ENCODE measurements at places on chromosomes 3 and 15. TPM values are rescaled to one million over a fixed set of nuclear protein-coding genes. Genes with fewer than 3 reads are reported as not detected.

DNA sequence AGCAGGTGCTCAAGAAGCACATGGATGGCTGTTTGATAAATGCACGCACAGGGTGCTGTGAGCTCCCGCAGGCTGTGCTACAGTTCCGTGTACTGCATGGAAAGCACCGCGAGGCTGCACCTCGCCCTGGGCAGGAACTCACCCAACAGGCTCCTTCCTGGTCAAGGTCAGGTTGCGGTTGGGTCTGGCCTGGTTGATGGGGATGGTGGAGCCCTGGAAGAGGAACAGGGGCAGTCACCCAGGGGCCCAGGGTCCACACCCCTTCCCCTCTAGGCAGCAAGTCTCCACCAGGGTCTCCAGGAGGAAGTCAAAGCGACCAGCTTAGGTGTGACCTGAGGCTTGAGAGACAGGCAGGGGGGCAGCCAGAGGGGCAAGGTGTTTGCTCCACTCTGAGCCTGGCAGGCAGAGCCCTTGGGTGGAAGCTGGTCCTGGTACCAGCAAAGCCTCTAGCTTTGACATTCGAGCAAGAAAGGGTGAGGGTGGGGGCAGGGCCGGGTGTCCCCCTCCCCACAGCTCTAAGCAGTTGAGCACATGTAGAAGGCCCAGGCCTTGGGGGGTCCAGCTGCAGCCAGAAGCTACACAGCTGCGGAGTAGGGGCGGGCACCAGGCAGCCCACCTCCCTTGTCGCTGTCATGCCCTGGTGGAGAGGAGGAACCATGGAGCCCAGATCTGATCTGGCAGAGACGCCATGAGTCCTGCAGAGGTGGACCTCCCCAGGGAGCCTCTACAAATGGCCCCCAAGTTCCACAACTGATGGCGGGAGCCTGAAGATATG is 46.3 kb upstream of the SLC41A3 start:
- H3K27me3 ChIP-seq: no peaks in the 10 kb centered on the region
- no peak overlapping the region for H3K27ac ChIP-seq
- no peak for DNase-seq
- no peaks in the 10 kb centered on the region for H3K36me3 ChIP-seq

DNA sequence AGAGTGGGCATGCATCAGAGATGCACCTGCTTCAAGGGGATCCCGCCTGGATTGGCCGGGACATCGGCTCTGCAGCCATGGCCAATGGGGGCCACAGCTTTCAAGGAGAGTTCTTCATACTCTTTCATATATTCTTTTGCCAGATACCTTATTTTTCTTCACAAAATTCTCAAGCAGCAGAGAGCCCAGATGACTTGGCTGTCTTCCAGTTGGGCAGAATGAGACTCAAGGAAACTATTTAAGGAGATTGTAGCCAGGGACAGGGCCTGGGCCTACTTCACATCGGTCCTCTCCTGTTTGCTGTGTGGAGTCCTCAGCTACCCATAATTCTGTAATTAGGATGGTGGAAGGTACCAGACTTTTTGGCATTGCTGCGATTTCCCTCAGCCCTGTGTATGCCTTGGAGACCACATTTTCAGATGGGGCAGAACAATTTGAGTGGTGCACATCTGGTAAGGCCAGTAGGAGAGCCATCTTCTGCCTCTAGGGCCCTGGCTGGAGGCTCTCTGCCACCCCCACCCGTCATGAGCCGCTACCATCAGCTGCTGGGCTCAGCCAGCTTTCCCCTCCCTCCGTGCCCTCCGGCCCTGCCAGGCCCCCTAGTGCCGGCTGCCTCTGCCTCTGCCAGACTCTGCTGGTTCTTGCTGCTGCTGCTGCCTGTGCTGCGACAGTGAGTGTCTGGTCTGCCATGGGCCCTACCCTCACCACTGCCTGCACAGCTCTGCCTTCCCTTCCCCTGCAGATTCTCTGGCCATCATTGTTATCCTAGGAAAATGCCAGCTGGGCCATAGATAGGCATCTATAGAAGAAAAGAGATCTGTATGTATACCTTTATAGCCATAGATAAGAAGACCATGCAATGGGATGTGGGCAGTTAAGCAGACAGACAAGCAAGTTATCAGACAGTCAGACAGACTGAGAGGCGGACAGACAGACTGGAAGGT is 6.7 kb downstream of the PLIN1 start:
- H3K27ac ChIP-seq: no peak overlapping the region
- no peaks in the 10 kb centered on the region for H3K4me1 ChIP-seq
- H3K4me3 ChIP-seq: no peak overlapping the region
- no peaks in the 10 kb centered on the region for H3K36me3 ChIP-seq

Gene DNAH12
- 0.09 TPM for total RNA-seq

Gene GABRG3
- not detected for total RNA-seq

DNA sequence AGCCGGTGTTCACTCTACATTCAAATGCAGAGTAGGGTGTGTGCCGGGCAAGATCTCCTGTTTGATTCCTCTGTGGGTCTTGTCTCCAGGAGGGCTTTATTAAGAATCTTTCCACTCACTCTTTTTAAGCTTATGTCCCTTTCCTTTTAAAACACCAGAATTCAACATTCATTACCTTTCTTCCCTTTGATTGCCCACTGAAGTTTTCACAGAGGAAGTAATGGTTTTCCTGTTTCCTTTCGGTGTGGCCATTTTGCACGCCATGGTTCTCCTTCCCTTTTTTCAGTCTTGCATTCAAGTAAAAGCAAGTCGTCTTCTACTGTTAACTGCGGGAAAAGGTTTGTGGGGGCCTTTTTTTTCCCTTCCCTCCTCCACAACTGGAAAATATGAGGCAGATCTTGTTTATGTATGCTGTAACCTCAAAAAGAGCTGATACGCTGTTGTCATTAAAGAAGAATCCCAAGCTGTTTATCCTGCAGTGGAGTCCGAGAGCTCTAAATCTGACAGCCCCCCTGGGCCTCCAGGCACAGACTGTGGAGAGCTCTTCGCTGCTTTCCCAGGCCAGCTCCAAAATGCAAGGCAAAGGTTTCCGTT is 40.5 kb downstream of the FILIP1L start:
- no peaks in the 10 kb centered on the region for H3K36me3 ChIP-seq
- peak overlapping the region; percentile 11 for H3K4me3 ChIP-seq
- H3K27me3 ChIP-seq: no peaks in the 10 kb centered on the region
- peak; percentile 7 for DNase-seq
- H3K27ac ChIP-seq: no peak overlapping the region
- H3K4me1 ChIP-seq: peaks cover 40% of the 10 kb centered on the region

Gene APOD
- total RNA-seq: not detected

Gene CYP11A1
- total RNA-seq: not detected

Gene TMED3
- 20.2 TPM for total RNA-seq

Gene ARID3B
- 32.9 TPM for total RNA-seq

Gene PARP14
- 79.6 TPM for total RNA-seq

GRCh38 chr3:38516669-38517068 is 20.5 kb downstream of the EXOG start:
- H3K4me1 ChIP-seq: peaks cover 31% of the 10 kb centered on the region
- H3K4me3 ChIP-seq: no peak overlapping the region
- no peak overlapping the region for H3K27ac ChIP-seq

GRCh38 chr15:29135309-29135657 is 134.3 kb downstream of the NSMCE3 start:
- peaks cover 8% of the 10 kb centered on the region for H3K4me1 ChIP-seq
- no peaks in the 10 kb centered on the region for H3K36me3 ChIP-seq
- no peak overlapping the region for H3K4me3 ChIP-seq
- H3K27me3 ChIP-seq: peaks cover 2% of the 10 kb centered on the region
- DNase-seq: no peak

DNA sequence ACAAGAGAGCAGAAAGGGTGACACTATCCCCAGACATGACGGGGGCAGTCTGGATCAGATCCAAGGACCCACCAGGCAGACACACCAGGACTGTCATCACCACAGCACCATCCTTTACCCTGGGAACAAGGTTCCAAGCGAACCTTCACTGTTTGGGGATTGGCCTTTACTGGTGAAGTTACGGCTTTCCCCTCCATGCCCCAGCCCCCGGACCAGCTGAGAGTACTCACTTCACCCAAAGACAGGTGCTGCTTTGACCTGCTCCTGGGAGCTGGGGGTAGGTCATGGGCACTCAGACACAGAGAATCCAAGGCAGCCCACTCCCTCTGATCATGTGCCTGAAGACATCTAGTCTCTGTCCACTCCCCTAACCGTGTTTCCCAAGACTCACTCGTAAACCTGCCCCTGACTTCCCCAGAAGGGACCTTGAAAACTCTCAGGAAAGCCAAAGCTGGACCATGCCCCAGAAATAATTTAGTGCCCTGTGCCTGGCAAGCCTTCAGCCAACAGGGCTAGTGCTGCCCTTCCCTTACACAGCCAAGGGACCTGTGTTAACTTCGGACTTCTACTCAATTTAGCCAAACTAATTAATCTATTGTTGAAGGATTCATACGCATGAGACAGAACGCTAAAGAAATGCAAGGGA is 2.8 kb downstream of the RRP9 start:
- H3K36me3 ChIP-seq: peaks cover 46% of the 10 kb centered on the region
- peaks cover 37% of the 10 kb centered on the region for H3K4me1 ChIP-seq
- no peak overlapping the region for H3K4me3 ChIP-seq
- no peak overlapping the region for H3K27ac ChIP-seq
- no peak for DNase-seq

- no peaks in the 10 kb centered on the region for H3K4me1 ChIP-seq
- no peak overlapping the region for H3K27ac ChIP-seq
- DNase-seq: no peak
- H3K36me3 ChIP-seq: no peaks in the 10 kb centered on the region
- H3K27me3 ChIP-seq: no peaks in the 10 kb centered on the region
- H3K4me3 ChIP-seq: no peak overlapping the region
Measured at GRCh38 chr3:197082871-197083270, 53.3 kb upstream of the MELTF start.

GRCh38 chr15:77369168-77369567 is 50.7 kb downstream of the PEAK1 start:
- H3K4me1 ChIP-seq: no peaks in the 10 kb centered on the region
- H3K4me3 ChIP-seq: no peak overlapping the region
- DNase-seq: no peak

GRCh38 chr3:177345973-177346503 is 148.8 kb upstream of the TBL1XR1 start:
- H3K4me3 ChIP-seq: no peak overlapping the region
- H3K4me1 ChIP-seq: peaks cover 24% of the 10 kb centered on the region
- H3K36me3 ChIP-seq: no peaks in the 10 kb centered on the region

DNA sequence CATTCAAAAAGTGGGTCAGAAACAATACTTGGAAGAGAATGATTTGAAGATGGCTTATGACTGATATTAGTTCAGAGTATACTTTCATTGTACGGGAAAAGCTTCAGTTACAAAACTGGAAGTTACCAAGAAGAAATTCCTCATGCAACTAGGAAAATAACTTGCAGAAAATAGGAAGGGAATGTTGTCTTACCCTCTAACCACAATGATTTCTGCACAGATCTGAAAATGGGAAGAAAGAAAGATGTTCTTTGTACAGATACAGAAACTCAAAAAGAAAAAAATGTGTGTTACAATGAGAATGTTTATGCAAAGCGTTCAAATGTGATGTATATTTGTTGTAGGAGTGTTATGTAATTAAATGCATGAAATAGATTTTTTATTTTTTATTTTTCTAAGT is 3.7 kb downstream of the ZNF280D start:
- peaks cover 44% of the 10 kb centered on the region for H3K4me1 ChIP-seq
- no peak for DNase-seq
- H3K4me3 ChIP-seq: no peak overlapping the region
- no peak overlapping the region for H3K27ac ChIP-seq
- no peaks in the 10 kb centered on the region for H3K27me3 ChIP-seq
- no peaks in the 10 kb centered on the region for H3K36me3 ChIP-seq

DNA sequence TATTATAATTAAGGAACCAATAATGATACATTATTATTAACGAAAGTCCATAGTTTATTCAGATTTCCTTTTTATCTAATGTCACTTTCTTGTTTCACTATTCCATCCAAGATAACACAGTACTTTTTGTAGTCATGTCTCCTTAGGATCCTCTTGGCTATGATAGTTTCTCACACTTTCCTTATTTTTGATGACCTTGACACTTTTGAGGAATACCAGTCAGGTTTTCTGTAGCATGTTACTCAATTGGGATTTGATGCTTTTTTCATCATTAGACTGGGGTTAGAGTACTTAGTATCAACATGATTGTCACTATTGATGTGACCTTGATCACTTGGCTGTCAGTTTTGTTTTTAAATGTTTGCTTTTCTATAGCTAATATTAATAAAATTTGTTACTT is 33.0 kb upstream of the MGA start:
- no peak for DNase-seq
- peaks cover 1% of the 10 kb centered on the region for H3K4me1 ChIP-seq
- no peaks in the 10 kb centered on the region for H3K36me3 ChIP-seq
- no peak overlapping the region for H3K27ac ChIP-seq

GRCh38 chr3:141407825-141408224 is 39.5 kb downstream of the ZBTB38 start:
- no peaks in the 10 kb centered on the region for H3K27me3 ChIP-seq
- H3K4me1 ChIP-seq: peaks cover 83% of the 10 kb centered on the region
- no peak overlapping the region for H3K4me3 ChIP-seq
- peaks cover 19% of the 10 kb centered on the region for H3K36me3 ChIP-seq
- no peak for DNase-seq

Gene PPP4R2
- 71.8 TPM for total RNA-seq

DNA sequence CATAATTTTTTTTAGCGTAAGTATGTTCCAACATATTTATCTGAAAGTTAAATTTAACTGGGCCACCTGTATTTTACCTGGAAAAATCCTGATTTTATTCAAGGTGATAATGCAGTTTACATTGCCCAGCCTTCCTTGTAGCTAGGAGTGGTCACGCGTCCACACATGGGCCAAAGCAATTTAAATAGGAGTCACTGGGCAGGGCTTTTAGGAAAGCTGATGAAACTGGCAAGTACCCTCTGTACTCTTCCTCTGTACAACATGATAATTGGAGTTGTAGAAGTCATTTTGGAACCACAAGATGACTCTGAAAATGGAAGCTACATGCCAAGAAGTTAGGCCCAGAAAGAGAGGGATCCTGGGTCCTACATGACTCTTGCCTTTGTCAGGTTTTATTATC is 9.5 kb downstream of the BTD start:
- no peaks in the 10 kb centered on the region for H3K36me3 ChIP-seq
- H3K4me3 ChIP-seq: no peak overlapping the region
- H3K27ac ChIP-seq: no peak overlapping the region

GRCh38 chr15:70142072-70142321 is 44.3 kb upstream of the TLE3 start:
- no peak overlapping the region for H3K27ac ChIP-seq
- H3K4me1 ChIP-seq: peaks cover 31% of the 10 kb centered on the region
- H3K36me3 ChIP-seq: no peaks in the 10 kb centered on the region
- DNase-seq: no peak
- no peaks in the 10 kb centered on the region for H3K27me3 ChIP-seq
- no peak overlapping the region for H3K4me3 ChIP-seq

Gene PFKFB4
- total RNA-seq: 2.6 TPM

GRCh38 chr3:12024959-12025570 is 20.9 kb downstream of the SYN2 start:
- no peak for DNase-seq
- no peak overlapping the region for H3K27ac ChIP-seq
- H3K4me1 ChIP-seq: no peaks in the 10 kb centered on the region
- H3K36me3 ChIP-seq: no peaks in the 10 kb centered on the region
- H3K27me3 ChIP-seq: peaks cover 5% of the 10 kb centered on the region

GRCh38 chr3:171932153-171932611 is 89.0 kb downstream of the TMEM212 start:
- H3K27ac ChIP-seq: no peak overlapping the region
- H3K36me3 ChIP-seq: no peaks in the 10 kb centered on the region
- no peaks in the 10 kb centered on the region for H3K27me3 ChIP-seq
- no peaks in the 10 kb centered on the region for H3K4me1 ChIP-seq

Gene NEO1
- 15.7 TPM for total RNA-seq

Gene PLSCR2
- 0.72 TPM for total RNA-seq

Gene ATP10A
- 51.1 TPM for total RNA-seq

GRCh38 chr3:127273206-127273605 is 14.6 kb downstream of the PRR20G start:
- no peaks in the 10 kb centered on the region for H3K36me3 ChIP-seq
- no peak for DNase-seq
- H3K4me1 ChIP-seq: no peaks in the 10 kb centered on the region
- no peak overlapping the region for H3K4me3 ChIP-seq
- H3K27me3 ChIP-seq: no peaks in the 10 kb centered on the region
